ENCODE measurements at places on chromosomes 4 and X. TPM values are rescaled to one million over a fixed set of nuclear protein-coding genes. Genes with fewer than 3 reads are reported as not detected.

DNA sequence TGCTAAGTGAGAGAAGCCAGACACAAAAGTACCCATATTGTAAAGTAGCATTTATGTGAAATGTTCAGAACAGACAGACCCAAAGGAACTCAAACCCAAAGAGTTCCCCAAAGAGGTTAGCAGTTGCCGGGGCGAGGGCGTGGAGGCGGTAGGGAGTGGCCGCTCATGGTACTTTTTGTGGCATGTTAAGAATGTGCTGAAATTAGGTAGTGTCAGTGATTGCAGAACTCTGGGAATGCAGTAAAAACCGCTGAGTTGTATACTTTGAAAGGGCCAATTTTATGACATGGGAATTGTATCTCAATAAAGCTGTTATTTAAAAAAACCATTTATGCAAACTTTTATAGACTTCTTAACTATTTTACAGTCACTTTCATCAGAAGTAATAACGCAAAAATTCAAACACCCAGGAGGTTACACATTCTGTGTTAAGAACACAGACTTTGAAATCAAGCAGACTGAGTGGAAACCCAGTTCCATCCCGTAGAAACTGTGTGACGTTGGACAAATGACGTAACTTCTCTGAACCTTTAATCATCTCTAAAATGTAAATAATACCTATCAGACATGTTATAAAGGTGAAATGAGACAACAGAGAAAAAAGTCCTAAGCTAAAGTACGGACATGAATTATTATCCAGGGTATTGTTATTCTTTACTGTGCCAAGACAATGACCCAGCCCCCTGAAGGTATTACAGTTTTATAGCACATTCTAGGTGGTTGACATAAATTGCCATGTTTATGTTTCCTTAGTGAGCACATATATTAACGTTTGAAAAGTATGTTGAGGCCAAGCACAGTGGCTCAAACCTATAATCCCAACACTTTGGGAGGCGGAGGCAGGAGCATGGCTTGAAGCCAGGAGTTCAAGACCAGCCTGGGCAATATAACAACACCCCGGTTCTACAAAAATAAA lies 19.7 kb downstream of the ZFP42 start:
- no peak overlapping the region for H3K4me3 ChIP-seq
- no peaks in the 10 kb centered on the region for H3K36me3 ChIP-seq
- no peak overlapping the region for H3K27ac ChIP-seq
- no peak for DNase-seq
- no peaks in the 10 kb centered on the region for H3K4me1 ChIP-seq

DNA sequence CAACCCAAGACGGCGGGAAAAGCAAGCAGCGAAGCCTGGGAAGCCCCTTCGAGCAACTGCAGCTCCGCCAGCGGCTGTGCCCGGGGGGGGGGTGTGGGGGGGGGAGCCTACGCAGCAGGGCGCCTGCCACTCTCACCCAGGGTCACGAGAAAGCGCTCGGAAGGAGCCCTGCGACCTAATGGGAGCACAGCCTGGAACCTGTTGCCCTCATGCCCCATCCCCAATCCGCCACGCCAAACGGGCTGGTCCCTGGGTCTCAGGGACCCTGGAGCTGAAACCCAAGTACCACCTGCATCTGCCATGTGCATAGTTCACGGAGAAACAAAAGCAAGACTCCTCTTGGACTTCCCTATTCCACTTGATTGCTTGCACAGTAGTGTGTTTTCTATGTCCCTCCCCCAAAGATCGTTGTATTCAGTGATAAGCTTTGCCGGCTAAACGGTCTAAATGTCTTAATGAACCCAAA lies 359 bp upstream of the GAB3 start:
- H3K27me3 ChIP-seq = no peaks in the 10 kb centered on the region
- peaks cover 5% of the 10 kb centered on the region for H3K4me1 ChIP-seq
- no peak overlapping the region for H3K4me3 ChIP-seq
- no peaks in the 10 kb centered on the region for H3K36me3 ChIP-seq

The BBS7 gene
- total RNA-seq = 3.6 TPM

The FAM133A gene
- total RNA-seq = not detected

Measured in body of pancreas (tissue), 4 donors.